ENCODE measurements at places on chromosomes 12 and 14. TPM values are rescaled to one million over a fixed set of nuclear protein-coding genes. Genes with fewer than 3 reads are reported as not detected.

DNA sequence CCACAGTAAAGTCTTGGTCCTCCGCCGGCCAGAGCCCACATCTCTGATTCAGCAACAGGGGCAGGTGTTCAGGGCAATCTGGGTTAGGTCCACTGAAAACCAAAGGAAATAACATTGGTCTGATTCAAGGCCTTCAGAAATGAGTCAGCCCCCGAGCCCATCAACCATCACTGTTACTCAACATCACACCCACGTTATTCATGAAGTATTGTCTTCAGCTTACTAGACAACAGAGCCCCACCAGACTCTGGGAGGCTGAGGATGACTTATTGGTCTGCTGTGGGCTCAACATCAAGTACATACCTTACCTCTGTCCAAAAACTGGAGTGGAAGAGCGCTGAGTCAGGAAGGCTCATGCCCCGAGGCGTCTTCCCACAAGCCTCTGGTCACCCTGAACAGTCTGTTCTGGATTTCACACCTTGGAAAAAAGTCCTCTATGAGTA, 97.5 kb downstream of the ZFP36L1 start:
- no peak overlapping the region for H3K27ac ChIP-seq
- no peaks in the 10 kb centered on the region for H3K36me3 ChIP-seq
- H3K4me1 ChIP-seq: no peaks in the 10 kb centered on the region
- H3K27me3 ChIP-seq: no peaks in the 10 kb centered on the region
- no peak overlapping the region for H3K4me3 ChIP-seq

DNA sequence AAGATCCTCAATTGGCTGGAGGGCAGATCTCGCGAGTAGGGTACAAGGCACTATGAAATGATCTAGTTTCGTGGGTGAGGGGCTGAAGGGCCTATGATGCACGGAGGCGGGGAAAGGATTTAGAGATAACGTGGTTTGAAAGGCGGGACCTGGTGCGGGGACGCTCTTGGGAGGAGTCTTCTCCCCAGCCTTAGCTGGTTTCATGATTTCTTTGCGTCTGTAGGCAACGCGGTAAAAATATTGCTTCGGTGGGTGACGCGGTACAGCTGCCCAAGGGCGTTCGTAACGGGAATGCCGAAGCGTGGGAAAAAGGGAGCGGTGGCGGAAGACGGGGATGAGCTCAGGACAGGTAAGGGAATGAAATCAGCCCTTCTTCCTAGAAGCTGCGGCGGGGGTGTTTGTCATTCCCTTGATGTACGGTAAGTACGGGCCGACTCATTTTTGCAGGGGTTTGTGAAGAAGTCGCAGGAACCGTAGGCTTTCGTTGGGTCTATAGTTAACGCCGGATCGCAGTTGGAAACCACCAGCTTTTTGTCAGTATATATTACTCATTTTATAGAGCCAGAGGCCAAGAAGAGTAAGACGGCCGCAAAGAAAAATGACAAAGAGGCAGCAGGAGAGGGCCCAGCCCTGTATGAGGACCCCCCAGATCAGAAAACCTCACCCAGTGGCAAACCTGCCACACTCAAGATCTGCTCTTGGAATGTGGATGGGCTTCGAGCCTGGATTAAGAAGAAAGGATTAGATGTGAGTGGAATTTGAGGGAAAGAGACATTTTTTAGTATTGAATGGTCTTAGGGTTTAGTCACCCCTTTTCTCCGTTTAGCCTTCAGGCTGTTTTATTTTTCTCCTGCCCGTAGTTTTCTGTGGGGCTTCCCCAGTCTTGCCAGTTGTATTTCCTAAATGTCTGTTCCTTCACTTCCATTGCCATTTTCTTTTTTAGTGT, 602 bp downstream of the APEX1 start:
- H3K4me1 ChIP-seq: no peaks in the 10 kb centered on the region
- H3K4me3 ChIP-seq: no peak overlapping the region
- peak overlapping the region; percentile 88 for H3K27ac ChIP-seq
- no peak for DNase-seq
- peaks cover 21% of the 10 kb centered on the region for H3K36me3 ChIP-seq

- DNase-seq: no peak
- H3K36me3 ChIP-seq: peaks cover 22% of the 10 kb centered on the region
- H3K27me3 ChIP-seq: no peaks in the 10 kb centered on the region
- H3K27ac ChIP-seq: peak overlapping the region; percentile 12
- H3K4me1 ChIP-seq: peaks cover 7% of the 10 kb centered on the region
Measured at GRCh38 chr12:53677800-53678148, 1.9 kb upstream of the ATP5MC2 start.

GRCh38 chr14:69625299-69626131, 14.1 kb downstream of the SUSD6 start:
- no peaks in the 10 kb centered on the region for H3K4me1 ChIP-seq
- no peak overlapping the region for H3K27ac ChIP-seq
- DNase-seq: no peak

DNA sequence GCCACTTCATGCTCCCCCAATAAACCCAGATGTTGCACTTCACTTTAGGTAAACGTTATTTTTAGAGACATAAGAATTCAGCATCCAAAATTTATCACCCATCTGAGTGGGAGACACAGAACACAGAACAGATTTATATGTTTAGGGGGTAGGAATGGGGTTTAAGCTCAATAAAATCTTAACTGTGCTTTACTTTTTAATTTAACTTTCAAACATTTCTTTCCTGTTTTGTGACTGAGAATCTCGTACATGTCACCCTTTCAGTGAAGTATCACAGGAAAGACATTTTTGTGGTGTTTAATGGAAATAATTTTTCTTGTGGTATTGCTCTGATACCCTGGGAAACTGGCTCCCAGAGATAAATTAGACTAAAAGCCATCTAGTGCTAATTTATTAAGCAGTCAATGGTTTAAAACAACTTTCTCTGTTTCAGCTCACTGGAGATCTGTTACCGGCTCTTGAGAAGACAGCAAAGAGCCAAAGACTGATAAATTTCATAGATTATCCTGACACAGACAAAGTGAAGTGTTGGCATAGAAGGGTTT, 148.0 kb upstream of the BMP4 start:
- no peak for DNase-seq
- no peaks in the 10 kb centered on the region for H3K27me3 ChIP-seq
- no peaks in the 10 kb centered on the region for H3K36me3 ChIP-seq
- no peaks in the 10 kb centered on the region for H3K4me1 ChIP-seq
- no peak overlapping the region for H3K4me3 ChIP-seq

DNA sequence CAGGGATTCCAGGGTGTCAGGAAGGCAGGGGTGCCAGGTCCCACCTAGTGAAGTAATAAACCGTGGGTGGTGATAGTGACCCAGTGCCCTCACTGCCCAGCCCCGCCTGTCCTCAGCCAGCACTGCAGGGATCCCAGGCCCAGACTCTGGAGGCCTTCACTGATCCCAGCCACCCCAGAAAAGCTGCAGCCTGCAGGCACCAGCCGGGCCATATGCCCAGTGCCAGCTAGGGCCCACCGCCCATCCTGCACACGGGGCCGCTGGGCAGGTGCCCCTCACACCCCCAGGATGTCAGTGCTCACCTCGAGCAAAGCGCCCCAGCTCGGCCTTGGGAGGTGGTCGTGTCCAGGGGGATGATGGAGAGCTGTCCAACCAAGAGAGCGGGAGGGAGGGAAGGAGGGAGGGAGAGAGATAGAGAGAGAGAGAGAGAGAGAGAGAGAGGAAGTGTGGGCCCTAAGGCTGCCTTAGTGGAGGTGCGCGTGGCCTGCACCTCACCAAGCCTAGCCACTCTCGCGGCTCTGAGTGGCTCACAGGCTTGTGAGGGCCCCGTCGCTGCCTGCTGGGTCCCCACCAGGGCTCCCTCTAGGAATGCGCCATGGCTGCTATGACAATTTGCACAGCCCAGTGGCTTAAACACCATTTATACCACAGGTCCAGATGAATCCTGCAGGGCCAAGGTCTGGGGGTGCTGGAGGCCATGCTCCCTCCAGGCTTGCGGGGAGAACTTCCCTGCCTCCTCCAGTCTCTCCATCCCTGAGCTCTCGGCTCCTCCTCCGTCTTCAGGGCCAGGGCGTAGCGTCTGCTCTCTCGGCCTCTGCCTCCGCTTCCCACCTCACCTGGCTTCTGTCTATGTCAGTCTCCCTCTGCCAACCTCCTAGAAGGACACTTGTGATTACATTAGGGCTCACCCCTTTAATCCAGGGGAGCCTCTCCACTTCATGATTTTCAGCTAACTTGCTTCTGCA, 401.0 kb downstream of the TMEM121 start:
- peaks cover 17% of the 10 kb centered on the region for H3K36me3 ChIP-seq
- no peak overlapping the region for H3K4me3 ChIP-seq

ORAI1 gene
- total RNA-seq: 24.7 TPM

GRCh38 chr12:68739891-68740290, 6.1 kb upstream of the SLC35E3 start:
- H3K27me3 ChIP-seq: no peaks in the 10 kb centered on the region
- no peaks in the 10 kb centered on the region for H3K4me1 ChIP-seq
- H3K4me3 ChIP-seq: no peak overlapping the region
- no peak for DNase-seq
- H3K27ac ChIP-seq: no peak overlapping the region

DNA sequence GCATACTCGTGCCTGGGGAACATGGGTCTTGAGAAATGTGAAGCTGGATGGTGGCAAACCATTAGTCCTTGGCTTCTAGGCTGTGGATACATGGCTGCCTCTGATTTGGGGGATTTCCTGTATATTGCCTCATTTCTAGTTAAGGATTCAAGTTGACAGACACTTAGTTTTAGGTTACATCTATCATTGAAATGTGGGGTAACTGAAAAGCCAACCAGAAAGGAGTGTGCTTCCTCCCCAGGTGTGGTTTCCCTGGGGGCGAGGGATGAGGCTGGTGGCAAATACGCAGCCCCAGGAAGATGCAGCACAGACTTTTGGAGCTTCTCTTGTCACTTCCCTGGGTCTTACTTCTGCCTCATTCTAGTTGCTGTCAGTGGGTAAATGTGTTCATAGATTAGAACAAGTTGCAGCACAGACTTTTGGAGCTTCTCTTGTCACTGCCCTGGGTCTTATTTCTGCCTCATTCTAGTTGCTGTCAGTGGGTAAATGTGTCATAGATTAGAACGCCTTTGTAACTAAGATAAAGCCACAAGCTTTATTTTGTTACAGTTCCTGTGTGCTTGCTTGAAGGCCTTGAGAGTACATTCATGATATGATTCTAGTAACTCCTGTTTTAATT, 85.1 kb downstream of the BORCS5 start:
- H3K27ac ChIP-seq: no peak overlapping the region
- H3K4me1 ChIP-seq: no peaks in the 10 kb centered on the region
- H3K4me3 ChIP-seq: no peak overlapping the region
- no peak for DNase-seq

SMCO3 gene
- total RNA-seq: not detected

- no peaks in the 10 kb centered on the region for H3K36me3 ChIP-seq
- H3K27me3 ChIP-seq: no peaks in the 10 kb centered on the region
- no peak for DNase-seq
- H3K27ac ChIP-seq: no peak overlapping the region
- H3K4me1 ChIP-seq: no peaks in the 10 kb centered on the region
Measured at GRCh38 chr12:89935850-89936249, 227.2 kb upstream of the ATP2B1 start.

DNA sequence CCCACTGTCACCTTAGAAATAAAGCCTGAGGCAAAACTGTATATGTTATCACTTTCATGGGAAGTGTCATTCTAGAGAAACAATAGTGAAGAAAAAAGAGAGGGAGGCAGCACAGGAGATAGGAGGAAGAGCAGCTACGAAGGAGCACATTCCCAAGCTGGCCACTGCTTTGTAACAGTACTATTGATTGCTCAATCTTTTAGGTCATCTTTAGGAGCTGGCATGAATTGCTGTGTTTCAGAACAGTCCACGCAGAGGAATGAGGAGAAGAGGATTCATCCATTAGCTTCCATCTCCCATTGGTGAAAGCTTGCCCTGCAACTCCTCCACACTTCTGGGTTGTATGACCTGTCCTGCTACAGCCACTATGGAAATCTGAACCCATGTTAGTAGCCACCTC, 372.5 kb upstream of the DDHD1 start:
- H3K36me3 ChIP-seq: 0 out of 3 replicates have a peak, but pooled peaks cover 2% of the 10 kb centered on the region
- H3K4me1 ChIP-seq: no peaks in the 10 kb centered on the region

DNA sequence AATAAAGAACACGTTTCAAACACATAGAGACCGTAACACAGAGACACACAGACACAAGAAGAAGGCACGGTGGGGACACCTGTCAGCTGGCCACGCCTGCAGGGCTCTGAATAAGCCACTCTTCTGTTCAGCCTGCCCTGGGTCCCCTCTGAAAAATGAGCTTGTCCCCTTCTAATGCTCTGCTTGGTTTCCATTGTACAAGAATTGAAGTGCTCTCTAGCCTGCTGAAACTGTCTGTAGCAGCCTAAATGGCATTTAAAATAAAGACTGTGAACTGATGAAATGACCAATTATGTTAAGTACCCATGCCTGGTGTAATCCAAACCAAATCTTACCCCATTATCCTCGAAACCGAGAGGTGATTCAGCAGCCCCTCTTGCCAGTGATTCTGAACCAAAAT, 139.8 kb downstream of the FOXN3 start:
- peaks cover 59% of the 10 kb centered on the region for H3K36me3 ChIP-seq
- no peaks in the 10 kb centered on the region for H3K27me3 ChIP-seq
- H3K4me3 ChIP-seq: no peak overlapping the region
- no peak for DNase-seq
- H3K4me1 ChIP-seq: peaks cover 5% of the 10 kb centered on the region

All from H9 (cell line).